Stimulated activated naive CD8-positive, alpha-beta T cell treated with anti-CD3 and anti-CD28 coated beads, Interleukin-15, amount 100 ng/mL, for 72 hours (primary cell): ENCODE measurements at places on chromosomes 6 and 20.
A peak's percentile ranks its signal among the peaks of the same experiment; 100 is the strongest.

GRCh38 chr6:51684038-51684437, 403.4 kb downstream of the PKHD1 start:
- DNase-seq, result no peak

GRCh38 chr6:167538746-167539145, 213.9 kb downstream of the TTLL2 start:
- DNase-seq, result no peak

GRCh38 chr6:170042596-170043118, 248.2 kb downstream of the DLL1 start:
- DNase-seq, result no peak

GRCh38 chr6:150491131-150491810, 108.4 kb upstream of the PLEKHG1 start:
- peak; percentile 25 for DNase-seq

- peak; percentile 2 for DNase-seq
Observed at GRCh38 chr20:13008761-13009681, at the start of gene SPTLC3. Gene SPTLC3 (plus strand): TSS chr20:13008972. CDS start chr20:13009268, 296 bp downstream.

- DNase-seq, result no peak
Observed at GRCh38 chr20:19397666-19398065, 185.2 kb downstream of the SLC24A3 start.

- no peak for DNase-seq
Observed at GRCh38 chr20:31705598-31706597, 16.8 kb downstream of the BCL2L1 start.

GRCh38 chr20:11711214-11711613, 206.5 kb upstream of the BTBD3 start:
- DNase-seq, result no peak

- no peak for DNase-seq
Observed at GRCh38 chr6:15713325-15713724, 50.5 kb upstream of the DTNBP1 start.

DNA sequence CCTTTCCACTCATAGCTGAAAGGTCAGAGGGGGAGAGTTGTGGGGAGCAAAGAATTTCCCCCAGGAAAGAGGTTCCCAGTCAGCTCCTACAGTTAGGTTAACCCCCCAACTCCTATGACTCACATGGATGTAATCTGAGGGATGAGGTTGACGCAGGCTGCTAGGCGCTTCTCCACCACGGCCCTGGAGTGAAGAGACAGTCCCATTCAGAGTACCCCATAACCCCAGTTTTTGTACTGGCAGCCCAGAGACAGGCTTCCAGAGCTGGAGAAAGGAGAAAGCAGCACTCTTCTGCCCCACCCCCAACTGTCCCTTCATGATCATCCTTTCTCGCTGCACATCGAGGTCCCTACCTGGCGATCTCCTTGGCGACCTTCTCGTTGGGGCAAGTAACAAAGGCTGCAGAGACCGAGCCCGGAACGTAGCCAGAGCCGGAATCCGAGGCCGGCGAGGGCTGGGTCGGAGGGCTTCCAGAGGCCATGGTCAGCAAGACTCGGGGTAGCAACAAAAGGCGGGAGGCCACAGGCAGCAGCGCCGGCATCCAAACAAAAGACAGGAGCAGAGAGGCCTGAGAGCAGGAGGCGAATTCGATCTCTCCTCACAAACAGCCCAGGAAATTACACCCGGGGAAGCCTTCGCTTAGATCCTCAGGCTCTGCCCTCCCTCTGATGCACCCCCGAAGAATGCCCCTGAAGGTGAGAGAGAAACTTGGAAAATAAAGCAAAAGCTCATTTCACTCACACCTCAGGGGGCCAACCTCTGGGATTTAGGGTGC, 592 bp downstream of the CUTA start:
- no peak for DNase-seq

DNA sequence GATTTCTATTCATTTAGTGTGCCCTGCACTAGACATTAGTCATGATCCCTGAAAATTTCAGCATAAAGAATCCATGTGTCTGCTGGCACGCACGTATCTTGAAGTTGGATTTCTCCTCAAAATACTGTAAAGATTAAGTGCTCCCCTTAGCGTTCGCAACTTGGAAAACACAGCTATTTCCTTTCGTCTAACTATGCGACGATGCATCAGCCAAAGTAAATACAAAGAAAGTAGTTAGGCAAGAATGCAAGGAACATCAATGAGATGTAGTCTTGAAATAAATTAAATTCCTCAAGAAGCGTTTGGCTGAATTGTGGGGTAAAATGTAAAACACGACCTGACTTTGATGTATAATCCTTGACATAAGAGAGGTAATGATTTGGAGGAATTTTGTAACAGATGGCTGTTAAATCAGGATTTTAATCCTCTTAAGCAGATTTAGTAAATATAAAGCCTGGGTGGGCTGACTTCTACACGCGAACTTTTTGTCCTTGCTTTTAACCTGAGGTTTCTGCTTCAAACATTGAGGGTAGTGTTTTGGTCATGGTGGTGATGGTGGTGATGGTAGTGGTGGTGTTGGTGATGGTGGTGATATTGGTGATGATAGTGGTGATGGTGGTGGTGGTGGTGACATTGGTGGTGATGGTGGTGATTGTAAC, 88.2 kb downstream of the FOXF2 start:
- no peak for DNase-seq

DNA sequence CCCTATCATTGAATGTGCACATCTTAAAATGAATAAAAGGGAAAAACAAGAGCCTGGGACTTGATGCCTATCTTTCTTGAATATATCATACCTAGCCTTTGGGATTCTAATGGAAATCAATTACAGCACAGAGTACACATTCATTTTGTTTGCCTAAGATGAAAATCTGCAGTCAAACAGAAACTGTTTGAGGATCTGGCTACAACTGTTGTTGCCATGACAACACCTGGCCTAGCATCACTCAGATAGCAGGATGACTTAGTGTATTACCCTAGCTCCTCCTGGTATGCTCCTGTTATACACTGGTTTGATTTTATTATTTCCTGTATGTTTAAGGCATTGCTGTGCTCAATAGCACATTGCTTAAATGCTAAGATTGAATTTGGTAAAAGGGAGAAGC, 71.5 kb upstream of the LAMP5 start:
- no peak for DNase-seq

GRCh38 chr6:31142361-31142761, 3.5 kb upstream of the PSORS1C2 start:
- DNase-seq, result no peak

DNA sequence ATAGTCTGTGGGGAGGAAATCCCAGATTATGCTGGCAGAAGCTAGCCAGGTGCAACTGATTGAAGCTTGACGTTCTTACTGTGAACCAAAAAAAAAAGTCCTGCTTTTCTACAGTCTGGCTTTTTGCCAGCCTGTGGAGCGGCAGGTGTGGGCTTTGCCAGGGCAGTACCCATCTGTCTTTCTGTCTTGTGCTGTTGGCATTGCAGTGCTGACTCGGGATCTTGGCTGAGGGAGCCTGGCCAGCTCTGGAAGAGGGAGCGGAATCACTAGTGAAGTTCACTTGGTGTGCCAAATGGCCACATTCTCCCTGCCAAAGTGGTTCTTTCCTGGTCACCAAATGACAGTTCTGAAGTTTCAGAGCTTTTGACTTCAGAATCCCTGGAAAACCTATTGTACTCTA, 5.0 kb downstream of the KIF3B start:
- DNase-seq, result no peak

GRCh38 chr6:91288741-91289140, 701.9 kb upstream of the MAP3K7 start:
- DNase-seq, result no peak

- DNase-seq, result no peak
Observed at GRCh38 chr20:19047951-19048296, 164.5 kb upstream of the SLC24A3 start.

DNA sequence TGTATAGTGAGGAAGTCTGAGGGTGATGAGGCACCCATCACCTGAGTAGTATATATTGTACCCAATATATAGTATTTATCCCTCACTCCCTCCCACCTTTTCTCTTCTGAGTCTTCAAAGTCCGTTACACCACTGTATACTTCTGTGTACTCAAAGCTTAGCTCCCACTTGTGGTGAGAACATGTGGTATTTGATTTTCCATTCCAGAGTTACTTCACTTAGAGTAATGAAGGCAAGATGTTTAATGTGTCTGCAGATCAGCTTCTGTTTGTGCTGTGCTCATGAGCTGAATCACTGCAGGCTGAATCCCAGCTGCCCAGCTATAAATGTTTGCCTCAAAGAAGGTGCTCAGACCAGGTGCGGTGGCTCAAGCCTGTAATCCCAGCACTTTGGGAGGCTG, 139.3 kb upstream of the FOXA2 start:
- DNase-seq, result no peak

GRCh38 chr20:57470666-57471495, 54.1 kb downstream of the CTCFL start:
- no peak for DNase-seq

DNA sequence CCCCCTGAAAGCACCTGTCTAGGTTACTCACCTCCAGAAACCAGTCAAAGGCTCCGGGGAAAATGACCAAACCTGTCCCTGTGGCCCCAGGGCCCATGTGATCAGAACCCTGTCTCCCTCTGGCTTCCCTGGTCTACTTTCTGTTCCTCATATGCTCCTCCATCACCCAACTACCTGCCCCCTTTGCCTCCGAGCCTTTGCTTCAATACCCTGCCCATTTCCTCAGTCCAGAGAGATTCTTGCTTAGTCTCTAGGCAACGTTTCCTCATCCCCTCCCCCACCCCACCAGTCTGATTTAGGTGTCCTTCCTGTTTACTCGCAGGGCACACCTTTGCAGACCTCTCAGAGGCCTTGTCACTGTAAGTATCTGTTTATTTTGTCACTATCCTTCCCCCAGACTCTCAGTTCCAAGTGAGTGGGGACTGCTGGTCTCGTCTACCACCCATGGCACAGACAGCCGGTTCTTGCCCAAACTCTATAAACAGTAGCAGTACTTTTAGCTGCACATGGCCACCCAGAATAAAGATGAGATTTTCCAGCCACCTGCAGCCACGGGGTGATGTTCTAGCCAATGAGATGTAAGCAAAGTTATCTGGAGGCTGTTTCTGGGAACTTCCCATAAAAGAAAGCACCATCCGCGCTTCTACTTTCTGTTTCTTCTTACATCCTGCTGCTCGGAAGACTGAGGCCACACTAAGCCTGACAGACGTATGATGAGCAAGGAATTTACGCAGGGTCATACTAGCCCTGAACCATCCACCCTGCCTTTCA, 13.3 kb downstream of the ELOVL5 start:
- peak; percentile 51 for DNase-seq

DNA sequence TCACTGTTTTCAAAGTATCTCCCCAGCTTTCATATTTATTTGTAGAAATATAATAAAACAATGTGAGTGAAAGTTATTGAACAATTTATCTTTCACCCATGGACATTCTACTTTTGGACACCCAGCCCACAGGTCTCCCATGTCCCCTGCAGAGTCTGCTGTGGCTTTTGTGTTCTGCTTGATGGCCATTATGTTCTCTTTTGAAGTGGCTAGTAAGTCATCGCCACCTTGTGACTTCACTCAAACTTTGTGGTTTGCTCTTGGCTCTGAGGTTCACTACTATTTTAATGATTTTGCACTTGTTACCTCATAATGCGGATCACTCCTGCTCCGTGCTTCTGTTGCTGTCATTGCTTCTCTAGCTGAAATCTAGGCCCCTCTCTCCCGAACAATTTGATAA, 10.2 kb upstream of the DEFB113 start:
- no peak for DNase-seq

- no peak for DNase-seq
Observed at GRCh38 chr6:165774903-165775601, 112.0 kb upstream of the PDE10A start.

GRCh38 chr6:80173411-80173810, 66.9 kb downstream of the BCKDHB start:
- no peak for DNase-seq

DNA sequence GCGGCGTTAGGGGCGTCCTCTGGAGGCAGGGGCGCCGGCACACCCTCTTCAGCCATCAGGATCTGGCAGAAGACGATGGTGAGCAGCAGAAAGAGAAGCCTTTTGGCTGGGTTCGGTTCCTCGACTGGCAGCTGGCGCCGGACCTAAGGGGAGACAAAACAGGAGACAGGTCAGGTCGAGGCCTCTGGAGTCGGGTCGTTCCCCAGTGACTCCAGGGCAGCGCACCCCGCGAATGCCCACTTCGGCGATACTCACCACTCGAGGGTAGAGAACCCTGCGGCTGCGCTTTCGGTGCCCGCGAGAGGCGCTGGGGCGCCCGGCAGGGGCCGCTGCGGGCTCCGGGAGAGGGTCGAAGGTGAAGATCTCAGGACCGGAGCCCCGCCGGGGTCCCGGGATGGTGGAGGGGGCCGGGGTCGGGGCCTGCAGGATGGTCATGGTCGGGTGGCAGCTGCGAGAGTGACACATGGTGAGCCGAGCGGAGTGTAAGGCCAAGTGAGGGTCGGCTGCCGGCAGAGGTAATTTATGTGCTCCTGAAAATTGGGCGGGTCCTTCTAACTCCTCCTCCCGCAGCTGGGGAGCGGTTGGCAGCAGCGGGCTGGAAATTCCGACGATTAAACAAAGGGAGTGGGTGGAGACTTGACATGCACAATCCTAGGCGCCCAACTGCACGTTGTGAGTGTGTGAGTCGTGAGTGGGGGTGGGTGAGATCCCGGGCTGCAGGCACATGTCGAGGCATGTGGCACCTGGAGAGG, at the start of gene IER3:
Gene IER3, minus strand, starts transcription at position 494 of the 752 bp plus-strand sequence. Its CDS starts 29 bp downstream, at position 465.
- DNase-seq, result peak; percentile 88

- DNase-seq, result no peak
Observed at GRCh38 chr6:83490217-83490807, 22.0 kb upstream of the PRSS35 start.

GRCh38 chr20:49888212-49889000, 26.9 kb downstream of the SPATA2 start:
- DNase-seq, result peak; percentile 59

DNA sequence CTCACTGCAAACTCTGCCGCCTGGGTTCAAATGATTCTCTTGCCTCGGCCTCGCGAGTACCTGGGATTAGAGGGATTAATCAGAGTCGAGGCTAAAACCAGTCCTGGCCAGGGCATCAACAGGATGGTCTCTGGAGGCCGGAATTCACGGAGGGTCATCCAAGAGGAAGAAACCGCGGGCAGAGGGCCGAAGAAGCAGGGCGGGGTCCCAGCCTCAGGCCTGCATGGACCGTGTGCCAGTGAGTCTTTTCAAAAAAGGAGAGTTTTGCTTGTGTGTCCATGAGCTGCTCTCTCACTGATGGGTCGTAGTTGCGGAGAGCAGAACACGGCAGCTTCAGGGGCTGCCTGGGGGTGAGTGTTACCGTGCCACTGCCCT, 295.1 kb upstream of the ZNF337 start:
- DNase-seq, result no peak

- DNase-seq, result no peak
Observed at GRCh38 chr6:35044761-35045421, 96.2 kb downstream of the TCP11 start.

- DNase-seq, result no peak
Observed at GRCh38 chr6:31712296-31712695, 2.9 kb upstream of the LY6G6D start.

DNA sequence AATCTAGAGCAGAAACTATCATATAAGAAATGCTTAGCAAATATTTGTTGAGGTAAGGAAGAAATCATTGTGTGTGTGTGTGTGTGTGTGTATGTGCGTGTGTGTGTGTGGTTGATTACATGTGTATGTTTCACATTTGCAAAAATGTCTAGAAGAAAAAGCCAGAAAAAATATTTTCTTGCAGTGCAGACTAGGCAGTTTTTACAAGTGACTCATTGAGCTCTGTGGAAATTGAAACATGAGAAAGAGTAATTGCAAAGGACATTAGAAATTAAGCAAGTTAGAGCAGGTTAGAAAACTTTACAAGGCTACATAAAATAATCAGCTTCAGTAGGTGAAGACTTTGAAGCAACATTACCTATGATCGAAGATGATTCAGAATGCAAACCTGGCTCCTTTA, 669.0 kb upstream of the EYS start:
- DNase-seq, result no peak
